ENCODE measurements at places on chromosomes 2 and 18.
A peak's percentile ranks its signal among the peaks of the same experiment; 100 is the strongest.

- peaks cover 30% of the 10 kb centered on the region for H3K27me3 ChIP-seq
- no peak within 1 kb of the TSS for H3K4me3 ChIP-seq
- H3K27ac ChIP-seq, result no peak within 1 kb of the TSS
- DNase-seq, result no peak
- H3K36me3 ChIP-seq, result no peaks in the 10 kb centered on the region
Measured at GRCh38 chr2:80303909-80304837, at the start of gene LRRTM1. LRRTM1 (minus strand) TSS chr2:80304752; CDS start chr2:80303819, 933 bp downstream.

DNA sequence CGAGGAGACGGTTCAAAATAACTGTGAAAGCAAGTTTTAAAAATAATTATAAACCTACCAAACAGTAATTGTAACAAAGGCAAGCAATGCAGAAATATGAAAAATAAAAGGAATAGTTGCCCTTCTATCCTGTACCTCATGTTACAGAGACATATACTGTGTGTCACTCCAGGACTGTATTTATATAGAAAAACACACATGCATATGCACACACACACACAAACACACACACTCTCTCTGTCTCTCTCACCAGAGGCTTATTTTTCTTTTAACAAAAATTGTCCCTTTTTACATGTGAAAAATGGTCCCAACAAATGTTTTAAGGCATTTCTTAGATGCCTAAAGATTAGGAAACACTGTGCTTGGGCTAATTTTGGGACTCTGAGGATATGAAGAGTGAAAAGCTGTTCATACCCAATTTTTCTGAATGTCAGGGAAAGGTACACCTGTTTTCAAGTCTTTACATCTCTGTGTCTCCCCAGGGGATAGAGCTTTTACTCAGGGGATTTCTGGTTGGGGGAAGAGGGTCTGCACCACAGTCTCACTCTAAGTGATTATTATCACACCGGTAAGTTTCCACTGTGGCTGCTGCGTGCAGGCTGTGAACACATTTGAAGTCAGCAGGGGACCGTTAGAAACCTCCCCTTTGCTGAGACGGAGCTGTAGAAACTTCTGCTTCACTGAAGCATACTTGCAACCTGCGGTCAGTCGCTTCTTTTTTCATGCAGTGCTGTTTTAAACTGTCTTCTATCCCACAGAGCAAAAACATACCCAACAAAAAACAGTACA, 51.4 kb upstream of the SPAG16 start:
- no peak overlapping the region for H3K4me3 ChIP-seq
- peak; percentile 18 for DNase-seq
- H3K27ac ChIP-seq, result no peak overlapping the region
- H3K36me3 ChIP-seq, result no peaks in the 10 kb centered on the region
- peaks cover 8% of the 10 kb centered on the region for H3K4me1 ChIP-seq

DNA sequence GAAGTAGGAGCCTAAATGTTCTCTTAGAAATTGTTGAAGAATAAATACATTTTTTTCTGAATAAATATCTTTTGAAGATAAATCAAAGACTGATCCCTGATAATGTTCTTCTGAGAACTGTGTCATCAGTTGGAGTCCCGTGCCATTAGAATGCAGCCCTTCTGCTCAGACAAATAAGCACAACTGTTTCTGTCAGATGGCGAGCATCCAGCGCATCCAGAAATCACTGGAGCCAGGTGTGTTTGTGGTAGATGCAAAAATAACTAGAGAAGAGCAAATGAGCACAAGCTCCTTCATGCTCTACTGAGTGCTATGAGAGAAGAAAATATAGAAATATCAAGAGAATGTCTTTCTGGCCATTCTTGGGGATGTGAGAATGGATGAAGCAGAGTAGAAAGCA, 573.7 kb downstream of the THSD7B start:
- no peaks in the 10 kb centered on the region for H3K27me3 ChIP-seq
- no peaks in the 10 kb centered on the region for H3K36me3 ChIP-seq
- DNase-seq, result no peak

DNA sequence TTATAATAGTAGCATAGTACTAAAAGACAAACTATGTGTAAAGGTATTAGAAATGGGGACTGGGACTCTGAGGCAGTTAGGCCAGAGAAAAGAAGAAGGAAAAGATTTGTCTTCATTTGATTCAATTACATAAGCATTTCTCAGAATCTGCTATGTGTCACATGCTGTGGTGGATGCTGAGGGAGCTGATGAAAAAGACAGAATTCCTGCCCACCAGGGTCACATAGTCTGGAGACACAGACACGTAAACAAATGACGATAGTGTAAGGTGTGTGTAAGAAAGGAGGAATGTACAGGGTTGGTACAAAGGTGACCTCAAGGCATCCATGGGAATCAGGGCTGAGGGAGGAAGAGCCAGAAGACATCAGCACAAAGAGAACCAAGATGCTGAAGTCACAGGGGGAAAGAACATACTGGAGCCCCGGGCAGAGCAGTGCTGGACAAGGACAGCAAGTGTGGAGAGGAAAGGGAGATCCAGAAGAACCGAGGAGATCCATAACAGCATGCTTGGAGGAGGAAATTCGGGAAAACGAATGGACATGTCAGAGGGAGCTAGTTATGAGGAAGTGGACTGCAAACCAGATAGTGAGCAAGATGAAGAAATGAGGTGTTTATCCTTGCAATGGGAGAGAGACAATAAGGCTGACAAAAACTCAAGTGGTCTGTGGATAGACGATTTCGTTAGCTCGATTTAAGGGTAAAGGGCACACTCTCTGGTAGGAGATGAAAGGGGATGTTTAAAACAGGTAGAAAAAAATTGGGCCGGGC, 1.2 kb upstream of the MAPRE3 start:
- peaks cover 47% of the 10 kb centered on the region for H3K27me3 ChIP-seq
- no peak for DNase-seq
- H3K36me3 ChIP-seq, result no peaks in the 10 kb centered on the region
- no peak overlapping the region for H3K27ac ChIP-seq
- H3K4me1 ChIP-seq, result peaks cover 21% of the 10 kb centered on the region

DNA sequence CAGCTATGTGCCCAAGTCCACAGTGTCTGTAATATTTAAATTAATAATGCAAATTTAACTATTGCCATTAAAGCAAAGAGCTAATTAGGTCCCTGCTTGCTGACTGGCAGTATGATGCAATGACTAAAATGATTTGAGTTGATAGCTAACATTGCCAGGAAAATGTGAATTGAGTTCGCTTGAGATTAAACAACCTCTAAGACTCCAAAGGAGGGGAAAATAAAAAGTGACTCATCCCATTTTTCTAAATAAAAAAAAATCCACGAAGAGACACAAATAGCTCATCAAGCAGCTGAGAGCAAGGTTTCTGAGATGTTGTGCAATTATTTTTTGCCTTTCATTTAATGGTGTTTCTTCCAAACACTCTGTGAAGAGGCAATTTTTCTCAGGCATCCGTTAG, 413.0 kb downstream of the MTX2 start:
- peaks cover 43% of the 10 kb centered on the region for H3K27me3 ChIP-seq
- H3K27ac ChIP-seq, result no peak overlapping the region
- H3K36me3 ChIP-seq, result no peaks in the 10 kb centered on the region
- no peak for DNase-seq
- H3K4me1 ChIP-seq, result no peaks in the 10 kb centered on the region

DNA sequence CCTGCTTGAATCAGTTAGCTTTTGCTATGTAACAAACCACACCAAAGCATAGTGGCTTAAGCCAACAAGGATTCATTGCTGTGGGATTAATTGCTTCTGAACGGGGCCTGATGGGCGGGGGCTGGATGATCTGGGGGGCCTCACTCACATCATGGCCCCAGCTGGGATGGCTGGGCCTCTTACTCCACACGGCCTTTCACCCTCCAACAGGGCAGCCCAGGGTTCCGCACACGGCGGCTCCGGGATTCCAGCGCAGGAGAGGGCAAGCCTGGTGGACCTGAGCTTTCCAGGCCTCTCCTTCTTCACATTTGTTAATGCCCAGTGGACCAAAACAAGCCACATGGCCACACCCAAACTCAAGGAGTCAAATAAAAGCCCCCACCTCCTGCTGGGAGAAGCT, 86.3 kb upstream of the PHLPP1 start:
- H3K27me3 ChIP-seq, result peaks cover 5% of the 10 kb centered on the region
- no peak overlapping the region for H3K27ac ChIP-seq
- H3K4me1 ChIP-seq, result no peaks in the 10 kb centered on the region

- peaks cover 4% of the 10 kb centered on the region for H3K4me1 ChIP-seq
- H3K4me3 ChIP-seq, result no peak overlapping the region
- no peak overlapping the region for H3K27ac ChIP-seq
- H3K27me3 ChIP-seq, result peaks cover 7% of the 10 kb centered on the region
- no peaks in the 10 kb centered on the region for H3K36me3 ChIP-seq
- peak; percentile 17 for DNase-seq
Measured at GRCh38 chr2:233801357-233802131, 23.4 kb downstream of the MROH2A start.

- H3K27ac ChIP-seq, result no peak overlapping the region
- H3K4me3 ChIP-seq, result no peak overlapping the region
- no peaks in the 10 kb centered on the region for H3K36me3 ChIP-seq
- peaks cover 51% of the 10 kb centered on the region for H3K27me3 ChIP-seq
- peaks cover 5% of the 10 kb centered on the region for H3K4me1 ChIP-seq
- no peak for DNase-seq
Measured at GRCh38 chr2:131413148-131413747, 49.3 kb upstream of the RAB6D start.

- H3K27me3 ChIP-seq, result peaks cover 3% of the 10 kb centered on the region
- H3K36me3 ChIP-seq, result no peaks in the 10 kb centered on the region
- DNase-seq, result no peak
- no peaks in the 10 kb centered on the region for H3K4me1 ChIP-seq
- no peak overlapping the region for H3K27ac ChIP-seq
Measured at GRCh38 chr18:54335638-54336173, 22.0 kb downstream of the STARD6 start.

DNA sequence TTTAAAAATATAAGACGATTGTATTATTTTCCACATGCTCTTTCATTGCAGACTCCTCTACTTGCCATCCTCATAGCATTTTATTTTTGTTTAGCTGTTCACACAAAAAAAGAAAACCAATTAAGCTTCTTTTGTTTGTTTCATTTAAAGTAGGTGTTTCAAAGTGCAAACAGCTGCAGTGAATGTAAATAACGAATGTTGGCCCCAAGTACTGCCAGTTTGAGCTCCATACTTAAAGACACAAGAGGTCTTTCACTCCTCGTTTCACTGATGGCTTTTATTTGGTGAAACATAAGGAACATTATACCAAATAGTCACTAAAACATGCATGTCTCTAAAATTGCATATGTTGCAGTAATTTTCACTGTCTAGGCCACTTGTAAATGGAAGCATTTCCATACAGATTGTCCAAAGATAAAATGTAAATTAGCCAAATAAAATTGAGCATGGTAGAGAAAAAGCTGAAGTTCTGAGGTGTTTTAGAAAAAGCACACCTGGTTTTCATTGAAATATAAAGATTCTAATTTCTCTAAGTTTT, 253.4 kb downstream of the TMX3 start:
- H3K4me3 ChIP-seq, result no peak overlapping the region
- no peaks in the 10 kb centered on the region for H3K27me3 ChIP-seq
- H3K27ac ChIP-seq, result no peak overlapping the region
- H3K4me1 ChIP-seq, result no peaks in the 10 kb centered on the region
- no peak for DNase-seq

DNA sequence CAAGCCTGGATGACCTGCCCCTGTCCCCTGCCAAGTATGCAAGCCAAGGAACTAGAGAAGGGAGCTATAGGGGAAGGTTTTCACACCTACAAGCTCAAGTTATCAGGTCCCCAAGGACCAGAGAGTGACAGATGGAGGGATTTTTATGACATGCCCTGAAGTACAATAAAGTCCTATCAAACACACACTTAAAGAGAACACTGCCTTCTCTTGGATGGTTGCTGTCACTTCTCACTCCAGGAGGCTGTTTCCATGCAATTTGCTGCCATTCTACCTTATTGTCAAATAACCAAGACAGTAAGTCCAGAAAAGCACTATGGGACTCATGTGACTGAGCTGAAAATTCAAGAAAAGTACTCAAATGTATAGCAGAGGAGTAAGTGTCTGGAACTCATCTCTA, 76.6 kb upstream of the DDX18 start:
- DNase-seq, result no peak
- H3K4me3 ChIP-seq, result no peak overlapping the region
- H3K36me3 ChIP-seq, result no peaks in the 10 kb centered on the region
- no peak overlapping the region for H3K27ac ChIP-seq
- H3K27me3 ChIP-seq, result no peaks in the 10 kb centered on the region
- H3K4me1 ChIP-seq, result no peaks in the 10 kb centered on the region

DNA sequence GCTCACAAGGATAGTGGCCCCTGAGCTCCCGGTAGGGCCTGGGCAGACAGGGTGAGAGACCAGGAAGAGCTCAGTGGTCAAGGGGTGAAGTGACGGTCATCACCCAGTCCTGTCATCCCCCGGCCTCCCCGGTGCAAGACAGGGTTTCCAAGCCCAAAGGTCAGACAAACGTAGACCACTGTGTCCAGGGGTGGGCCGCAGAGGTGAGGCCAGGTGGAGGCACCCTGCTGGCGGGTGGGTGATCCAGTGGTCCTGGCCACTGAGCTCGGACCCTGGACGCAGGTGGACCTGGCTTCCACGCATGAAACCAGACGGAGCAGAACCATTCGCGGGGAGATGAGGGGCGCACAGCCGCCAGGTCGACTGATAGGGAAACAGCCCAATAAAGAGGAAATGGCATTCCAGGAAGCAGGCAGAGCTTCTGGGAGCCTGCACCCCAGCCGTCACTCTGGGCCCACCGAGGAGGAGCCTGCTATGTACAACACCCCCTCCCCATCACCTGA, 14.4 kb upstream of the SNED1 start:
- DNase-seq, result no peak
- no peak overlapping the region for H3K4me3 ChIP-seq
- no peaks in the 10 kb centered on the region for H3K36me3 ChIP-seq
- peaks cover 18% of the 10 kb centered on the region for H3K27me3 ChIP-seq

GRCh38 chr2:23703583-23704385, 223.1 kb downstream of the ATAD2B start:
- no peaks in the 10 kb centered on the region for H3K4me1 ChIP-seq
- H3K27ac ChIP-seq, result no peak overlapping the region
- H3K4me3 ChIP-seq, result no peak overlapping the region
- no peaks in the 10 kb centered on the region for H3K36me3 ChIP-seq
- no peak for DNase-seq

DNA sequence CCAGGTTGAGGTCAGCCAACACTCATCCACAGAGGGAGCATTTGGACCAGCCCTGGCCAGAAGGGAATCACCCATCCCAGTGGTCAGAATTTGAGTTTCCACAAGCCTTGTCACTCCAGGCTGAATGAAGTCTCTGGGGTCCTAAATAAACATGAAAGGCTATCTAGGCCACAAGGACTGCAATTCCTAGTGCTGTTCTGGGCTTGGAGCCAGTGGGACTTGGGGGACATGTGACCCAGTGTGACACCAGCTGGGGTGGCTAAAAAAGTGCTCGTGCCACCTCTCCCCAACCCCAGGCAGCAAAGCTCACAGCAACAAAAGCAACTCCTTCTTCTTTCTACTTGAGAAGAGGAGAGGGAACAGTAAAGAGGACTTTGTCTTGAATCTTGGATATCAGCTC, 91.7 kb downstream of the MDH1 start:
- H3K36me3 ChIP-seq, result no peaks in the 10 kb centered on the region
- peaks cover 5% of the 10 kb centered on the region for H3K4me1 ChIP-seq
- H3K4me3 ChIP-seq, result no peak overlapping the region
- no peak overlapping the region for H3K27ac ChIP-seq
- DNase-seq, result no peak

Measured in activated CD4-positive, alpha-beta memory T cell treated with anti-CD3 and anti-CD28 coated beads, Interleukin-2, amount 10 ng/mL, durations not matched to agents 7 days and 5 days (primary cell).